Right lung (tissue), 10 donors: ENCODE measurements at places on chromosomes 16 and 17. TPM values are rescaled to one million over a fixed set of nuclear protein-coding genes. Genes with fewer than 3 reads are reported as not detected.
A peak's percentile ranks its signal among the peaks of the same experiment; 100 is the strongest.

- no peak for DNase-seq
Measured at GRCh38 chr17:58301504-58302150, 20.9 kb upstream of the MPO start.

DNA sequence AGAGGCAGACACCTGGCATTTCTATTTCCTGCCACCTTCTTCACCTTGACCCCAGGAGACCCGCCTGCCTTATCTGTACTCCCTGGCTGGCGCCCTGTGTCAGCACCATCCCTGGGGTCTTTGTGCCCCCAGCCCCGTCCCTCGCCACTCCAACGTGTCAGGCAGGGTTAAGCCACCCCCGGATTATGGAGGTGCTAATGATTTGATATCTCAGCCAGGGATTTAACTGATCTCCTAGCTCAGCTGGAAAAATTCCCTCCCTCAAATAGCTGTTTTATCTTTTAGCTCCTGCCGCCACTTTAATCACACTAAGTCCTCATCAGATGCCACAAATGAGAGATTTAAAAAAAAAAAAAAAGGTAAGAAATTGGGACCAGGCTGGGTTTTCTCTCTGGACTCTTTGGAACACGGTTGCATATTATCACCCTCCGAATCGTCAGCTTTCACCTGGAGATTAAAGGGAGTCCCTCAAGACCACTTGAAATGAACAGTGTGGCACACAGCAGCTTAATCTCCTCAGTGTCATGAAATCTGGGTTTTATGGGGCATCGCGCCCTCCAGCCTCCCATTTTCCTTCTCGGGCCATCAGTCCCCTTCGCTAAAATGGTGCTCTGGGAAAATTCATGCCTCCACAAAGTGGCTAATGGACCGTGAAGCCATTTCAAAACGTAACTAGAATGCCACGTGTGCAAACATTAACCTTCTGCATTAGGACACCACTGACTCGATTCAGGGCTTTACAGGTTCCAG lies 26.2 kb upstream of the WFDC1 start:
- DNase-seq = no peak

GRCh38 chr17:55652114-55652823 lies 70.4 kb downstream of the TMEM100 start:
- DNase-seq = no peak

- DNase-seq = no peak
Measured at GRCh38 chr17:6796017-6796886, 20.2 kb downstream of the FBXO39 start.

- DNase-seq = no peak
Measured at GRCh38 chr17:29977836-29978235, 36.4 kb downstream of the EFCAB5 start.

Gene ANKRD40CL
- 0.60 TPM for polyA plus RNA-seq

GRCh38 chr17:65027305-65027704 lies 29.2 kb downstream of the GNA13 start:
- DNase-seq = no peak

GRCh38 chr16:87074641-87075318 lies 242.4 kb downstream of the C16orf95 start:
- no peak for DNase-seq

DNA sequence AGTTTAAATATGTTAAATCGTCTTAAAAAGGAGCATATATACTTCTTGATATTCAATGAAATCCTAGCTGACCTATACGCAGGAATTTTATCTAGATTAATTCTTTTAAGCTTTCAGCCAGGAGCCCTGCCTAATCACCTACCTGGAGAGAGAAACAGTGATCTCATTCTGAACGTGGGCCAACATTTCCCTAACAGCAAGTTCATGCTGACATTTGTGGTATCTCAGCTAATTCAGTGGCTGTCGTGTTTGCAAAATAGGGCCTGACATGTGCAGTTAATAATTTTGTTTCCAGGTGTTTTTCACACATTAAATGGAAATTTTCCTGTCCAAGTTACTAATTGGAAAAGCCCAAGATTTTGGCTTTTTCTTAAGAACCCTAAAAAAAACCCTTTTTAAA lies 17.4 kb downstream of the KRT24 start:
- no peak for DNase-seq

- DNase-seq = no peak
Measured at GRCh38 chr17:57572062-57572461, 173.0 kb downstream of the CCDC182 start.

Gene HAS3
- polyA plus RNA-seq = 183 TPM

DNA sequence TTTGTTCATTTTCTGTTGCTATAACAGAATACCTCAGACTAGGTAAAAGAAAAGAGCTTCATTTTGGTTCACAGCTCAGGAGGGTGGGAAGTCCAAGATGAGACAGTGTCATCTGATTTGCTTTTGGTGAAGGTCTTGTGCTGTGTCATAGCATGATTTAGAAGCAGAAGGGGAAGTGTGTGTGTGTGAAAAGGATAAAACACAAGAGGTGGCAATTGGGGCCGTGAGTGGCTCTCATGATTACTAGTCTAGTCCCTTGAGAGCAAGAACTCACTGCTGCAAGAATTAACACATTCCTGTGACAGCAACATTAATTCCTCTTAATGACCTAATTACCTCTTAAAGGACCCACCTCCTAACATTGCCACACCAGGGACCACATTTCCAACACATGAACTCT lies 8.3 kb downstream of the SLC35G3 start:
- DNase-seq = no peak

DNA sequence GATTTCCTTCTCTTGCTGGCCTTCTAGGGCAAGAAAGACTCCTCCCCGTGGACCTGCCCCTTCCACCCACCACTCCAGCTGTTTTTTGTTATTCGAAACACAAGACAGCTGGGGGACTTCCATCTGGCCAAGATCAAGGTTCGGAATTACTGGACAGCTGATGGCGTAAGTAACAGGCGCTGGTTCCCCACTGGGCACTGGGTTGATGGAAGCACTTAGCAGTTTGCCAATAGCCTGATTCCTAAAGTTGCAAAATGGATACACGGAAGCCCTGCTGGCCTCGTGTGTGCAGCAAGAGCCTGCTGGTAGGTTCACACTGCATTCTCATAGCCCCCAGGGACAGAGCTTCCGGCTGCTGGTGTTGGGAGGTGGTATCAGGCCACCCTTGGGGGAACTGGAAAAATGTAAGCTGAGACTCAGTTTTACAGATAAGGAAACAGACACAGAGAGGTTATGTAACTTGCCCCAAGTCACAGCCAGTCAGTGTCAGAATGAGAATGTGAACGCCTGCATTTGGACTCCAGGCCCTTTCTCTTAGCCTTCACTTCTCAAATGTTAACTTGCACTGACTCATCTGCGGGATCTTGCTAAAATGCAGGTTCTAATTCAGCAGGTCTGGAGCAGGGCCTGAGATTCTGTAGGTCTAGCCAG lies 171.7 kb downstream of the KATNIP start:
- peak; percentile 90 for DNase-seq

DNA sequence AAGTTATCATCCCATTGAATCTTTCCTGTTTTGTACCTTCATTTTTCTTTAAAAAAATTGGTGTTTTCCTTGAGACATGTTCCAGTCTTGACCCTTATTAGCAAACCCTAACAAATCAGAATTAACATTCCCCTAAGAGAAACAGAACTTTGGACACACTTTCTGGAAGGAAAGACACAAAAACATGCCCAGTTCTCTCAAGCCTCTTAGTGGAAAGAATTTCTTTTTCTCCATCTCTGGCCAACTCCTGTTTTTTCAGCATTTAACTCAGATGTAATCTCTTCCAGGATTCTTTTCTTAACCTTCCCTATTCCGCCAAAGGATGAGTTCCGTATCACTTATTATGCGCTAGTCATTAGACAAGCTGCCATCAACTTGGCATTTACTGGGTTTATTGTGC lies 23.9 kb upstream of the CDH8 start:
- no peak for DNase-seq

- DNase-seq = no peak
Measured at GRCh38 chr17:222172-222571, 40.7 kb upstream of the DOC2B start.

- no peak for DNase-seq
Measured at GRCh38 chr17:67532326-67532871, 155.3 kb downstream of the PITPNC1 start.

DNA sequence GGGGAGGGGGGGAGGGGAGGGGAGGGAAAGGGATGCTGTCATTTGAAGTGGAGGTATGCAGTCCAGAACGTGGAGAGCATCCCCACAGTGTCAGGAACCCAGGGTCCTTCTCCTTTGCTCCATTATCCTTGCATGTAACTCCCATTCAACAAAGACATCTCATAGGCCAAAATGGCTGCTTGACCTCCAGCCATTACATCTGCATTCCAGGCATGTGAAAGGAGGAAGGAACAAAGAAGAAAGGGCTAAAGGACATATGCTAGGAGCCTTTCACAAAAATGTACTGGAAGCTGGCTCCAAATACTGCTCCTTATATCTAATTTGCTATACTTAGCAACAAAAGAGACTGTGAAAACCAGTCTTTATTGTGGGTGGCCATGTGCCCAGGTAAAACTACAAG lies 87.0 kb upstream of the CRHR1 start:
- no peak for DNase-seq

DNA sequence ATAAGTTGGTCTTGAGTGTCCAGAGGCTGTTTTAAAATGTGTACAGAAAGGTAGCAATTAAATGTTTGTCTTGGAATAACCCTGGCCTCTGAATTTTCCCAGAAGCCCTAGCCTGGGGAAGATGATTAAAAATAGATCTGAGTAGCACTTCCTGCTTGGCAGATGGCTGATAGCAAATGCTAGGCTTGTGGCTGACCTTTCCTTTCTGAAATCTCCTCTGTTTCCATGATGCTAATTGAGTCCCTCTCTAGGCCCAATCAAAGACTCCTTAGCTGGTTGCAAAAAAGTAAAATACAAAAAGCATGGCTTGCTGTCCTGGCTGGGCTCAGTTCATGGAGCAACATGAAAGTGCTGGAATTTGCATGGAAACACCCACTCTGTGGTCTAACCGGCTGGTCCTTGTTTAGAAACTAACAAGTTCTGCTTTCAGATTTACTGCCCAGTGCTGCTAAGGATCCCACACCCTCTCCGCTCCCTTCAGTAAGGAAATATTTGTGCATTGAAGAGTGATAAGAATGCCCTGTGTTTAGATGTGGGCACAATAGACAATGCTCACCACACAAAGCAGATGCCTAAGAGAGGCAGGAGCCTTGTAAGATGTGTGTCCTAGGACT lies 40.8 kb downstream of the YPEL2 start:
- DNase-seq = peak; percentile 70

Gene SAMD14
- polyA plus RNA-seq = 16.4 TPM

DNA sequence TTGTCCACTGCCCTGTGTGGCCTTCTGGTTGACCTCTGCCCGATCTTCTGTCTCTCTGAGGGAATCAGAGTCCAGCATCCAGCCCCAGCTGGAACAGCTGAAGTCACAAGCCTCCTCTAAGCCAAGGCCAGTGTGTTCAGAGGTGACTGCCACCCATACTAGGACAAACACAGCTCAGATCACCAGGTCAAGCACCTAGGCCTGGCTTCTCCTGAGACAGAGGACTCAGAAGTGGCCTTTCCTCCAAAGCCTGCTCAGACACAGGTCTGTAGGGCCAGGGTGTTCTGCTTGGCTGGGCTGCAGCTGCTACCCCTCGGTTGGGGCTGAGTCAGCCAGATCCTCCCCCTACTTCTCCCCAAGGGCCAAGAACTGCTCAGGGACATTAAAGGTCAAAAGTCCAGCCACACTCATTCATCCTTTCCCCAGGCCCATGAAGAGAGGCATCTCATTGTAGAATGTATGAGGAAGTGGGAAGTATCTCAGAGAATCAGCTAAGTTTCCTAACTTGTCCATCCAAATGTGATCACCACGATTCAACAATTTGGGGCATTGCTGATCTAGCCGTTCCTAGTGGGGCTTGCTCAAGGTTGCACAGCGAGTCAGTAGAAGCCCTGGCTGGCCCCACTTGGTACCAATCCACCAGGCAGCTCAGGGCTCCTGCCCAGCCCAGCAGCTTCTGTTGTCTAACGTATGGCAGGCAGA lies 7.6 kb downstream of the SLC46A1 start:
- no peak for DNase-seq

Gene ABAT
- 41.4 TPM for polyA plus RNA-seq

DNA sequence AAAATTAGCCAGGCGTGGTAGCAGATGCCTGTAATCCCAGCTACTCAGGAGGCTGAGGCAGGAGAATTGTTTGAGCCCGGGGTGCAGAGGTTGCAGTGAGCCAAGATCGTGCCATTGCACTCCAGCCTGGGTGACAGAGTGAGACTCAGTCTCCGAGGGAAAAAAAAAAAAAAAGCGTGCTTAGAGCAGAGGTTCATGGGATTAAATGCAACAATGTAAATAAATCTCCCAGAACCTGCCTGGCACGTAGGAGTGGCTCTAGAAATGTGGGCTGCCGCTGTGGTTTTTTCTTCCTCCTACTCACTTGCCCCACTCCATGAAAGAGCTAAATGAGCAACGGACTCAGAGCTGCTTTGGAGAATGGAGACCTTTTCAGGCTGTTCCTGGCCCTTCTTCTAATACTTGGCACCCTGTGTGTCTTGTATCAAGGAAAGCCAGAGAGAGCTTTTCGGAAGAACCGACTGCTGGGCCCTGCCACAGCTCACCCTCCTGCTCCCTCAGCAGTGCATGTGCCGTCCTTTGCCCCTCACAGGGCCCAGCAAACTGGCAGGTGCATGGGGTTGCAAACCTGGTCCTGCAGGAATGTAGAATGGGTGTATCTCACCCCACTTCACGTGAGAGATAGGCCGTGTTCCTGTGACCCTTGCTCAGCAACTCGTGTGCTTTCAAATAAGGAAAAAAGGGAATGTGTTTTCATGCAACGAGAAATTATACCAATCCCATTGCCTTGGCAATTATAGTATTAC lies 52.0 kb downstream of the LDHD start:
- DNase-seq = peak; percentile 42

Gene CA5A
- polyA plus RNA-seq = 0.18 TPM

DNA sequence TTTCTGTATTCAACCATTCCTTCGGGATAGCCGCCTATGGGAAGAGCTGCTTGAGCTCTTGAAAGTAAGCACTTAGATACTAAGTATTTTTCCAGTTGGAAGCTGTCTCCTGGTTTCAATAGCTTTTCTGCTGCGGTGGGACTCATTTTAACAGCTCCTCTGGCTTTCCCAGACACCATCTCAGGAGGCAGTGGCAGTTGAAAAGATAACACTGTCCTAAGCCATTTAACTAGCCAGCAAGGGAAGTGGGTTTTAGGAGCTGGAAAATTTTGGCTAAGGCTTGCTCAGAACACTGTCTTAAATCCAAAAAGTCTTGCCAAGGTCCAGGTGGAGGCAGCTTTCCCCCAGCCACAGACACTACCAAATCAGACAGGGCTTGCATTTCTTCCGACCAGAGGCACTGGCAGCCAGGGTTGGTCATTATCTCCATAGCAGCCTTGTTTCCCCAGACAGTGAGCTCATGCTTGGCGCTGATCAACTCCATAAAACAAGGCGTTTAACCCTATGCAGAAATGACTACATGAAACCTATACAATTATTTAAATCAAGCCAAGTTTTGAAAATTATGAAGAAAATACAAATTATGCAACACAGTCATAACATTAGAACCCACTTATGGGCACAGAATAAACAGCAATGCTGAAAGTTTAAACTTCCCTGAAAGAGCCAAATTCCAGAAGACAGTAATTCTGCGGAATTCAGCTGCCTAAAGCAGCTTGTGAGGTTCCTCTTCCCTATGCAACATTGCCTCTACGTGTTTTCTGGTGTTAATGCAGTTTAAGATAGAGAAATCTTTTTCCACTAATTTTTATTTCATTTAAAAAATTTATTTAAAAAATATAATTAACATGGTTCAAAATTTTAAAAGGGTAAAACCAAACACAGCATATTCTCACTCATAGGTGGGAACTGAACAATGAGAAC lies 25.0 kb downstream of the GABARAPL2 start:
- DNase-seq = peak; percentile 84

Gene DNAI2
- polyA plus RNA-seq = 3.5 TPM
